GDM1 (cell line): ENCODE measurements at places on chromosomes 6 and 20.

DNA sequence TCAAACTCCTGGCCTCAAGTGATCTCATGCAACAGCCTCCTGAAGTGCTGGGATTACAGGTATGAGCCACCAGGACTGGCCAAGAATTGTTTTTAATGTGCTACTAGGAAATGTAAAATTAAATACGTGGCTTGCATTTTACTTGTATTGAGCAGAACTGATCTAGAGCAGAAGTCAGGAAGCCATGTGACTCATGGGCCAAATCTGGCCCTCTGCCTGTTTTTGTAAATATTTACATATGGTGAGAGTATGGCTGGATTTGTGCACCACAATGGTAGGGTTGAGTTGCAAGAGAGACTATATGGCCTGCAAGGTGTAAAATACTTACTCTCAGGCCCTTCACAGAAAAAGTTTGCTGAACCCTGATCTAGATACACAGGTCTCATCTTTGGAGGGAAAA lies 75.8 kb downstream of the LAMP5 start:
- DNase-seq, result no peak

DNA sequence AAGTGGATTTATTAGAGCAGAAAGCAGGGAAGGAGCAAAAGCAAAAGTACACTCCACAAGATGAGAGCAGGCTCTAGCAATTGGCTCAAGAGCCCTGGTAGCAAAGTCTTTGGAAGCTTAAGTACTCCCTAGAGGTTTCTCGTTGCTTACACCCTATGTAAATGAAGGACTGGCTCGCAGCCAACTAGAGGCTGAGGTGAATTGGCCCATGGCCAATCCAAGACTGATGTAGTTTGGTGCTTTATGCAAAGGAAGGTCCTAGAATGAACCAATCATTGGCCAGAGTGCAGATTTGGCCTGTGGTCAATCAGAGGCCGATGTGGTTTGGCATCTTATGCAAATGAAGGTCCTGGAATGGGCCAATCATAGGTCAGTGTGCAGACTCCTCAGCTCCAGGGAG lies 191.3 kb upstream of the ARID1B start:
- no peak for DNase-seq

DNA sequence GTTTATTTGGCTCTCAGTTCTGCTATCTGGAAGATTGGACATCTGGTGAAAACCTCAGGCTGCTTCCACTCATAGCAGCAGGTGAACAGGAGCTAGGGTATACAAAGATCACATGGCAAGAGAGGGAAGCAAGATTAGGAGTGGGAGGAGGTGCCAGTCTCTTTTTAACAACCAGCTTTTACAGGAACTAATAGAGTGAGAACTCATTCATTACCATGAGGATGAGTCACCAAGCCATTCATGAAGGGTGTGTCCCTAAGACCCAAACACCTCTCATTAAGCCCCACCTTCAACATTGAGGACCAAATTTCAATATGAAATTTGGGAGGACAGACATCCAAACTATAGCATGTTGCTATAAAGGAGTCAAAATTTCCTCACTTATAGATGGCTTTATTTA lies 85.4 kb upstream of the HCRTR2 start:
- no peak for DNase-seq

GRCh38 chr20:36431604-36432003 lies 109.7 kb upstream of the MYL9 start:
- no peak for DNase-seq

GRCh38 chr6:68876792-68877493 lies 241.9 kb downstream of the ADGRB3 start:
- no peak for DNase-seq

DNA sequence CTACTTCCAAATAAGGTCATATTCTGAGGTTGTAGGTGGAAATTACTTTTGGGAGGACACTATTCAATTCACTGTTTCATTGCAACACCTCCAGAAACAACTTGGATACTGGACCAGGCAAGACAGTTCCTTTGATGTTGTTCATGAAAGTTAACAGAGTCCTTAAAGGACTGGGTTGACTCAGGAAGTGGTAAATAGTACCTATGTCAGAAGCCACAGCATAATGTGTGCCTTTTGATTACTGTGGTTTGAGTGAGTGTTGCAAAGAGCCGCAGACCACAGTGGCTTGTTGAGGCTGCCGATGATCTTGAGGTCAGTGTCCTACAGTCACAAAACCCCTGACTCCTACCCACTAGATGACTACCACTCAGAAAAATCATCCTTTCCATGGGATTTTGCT lies 10.9 kb downstream of the IL20RA start:
- peak; percentile 34 for DNase-seq

DNA sequence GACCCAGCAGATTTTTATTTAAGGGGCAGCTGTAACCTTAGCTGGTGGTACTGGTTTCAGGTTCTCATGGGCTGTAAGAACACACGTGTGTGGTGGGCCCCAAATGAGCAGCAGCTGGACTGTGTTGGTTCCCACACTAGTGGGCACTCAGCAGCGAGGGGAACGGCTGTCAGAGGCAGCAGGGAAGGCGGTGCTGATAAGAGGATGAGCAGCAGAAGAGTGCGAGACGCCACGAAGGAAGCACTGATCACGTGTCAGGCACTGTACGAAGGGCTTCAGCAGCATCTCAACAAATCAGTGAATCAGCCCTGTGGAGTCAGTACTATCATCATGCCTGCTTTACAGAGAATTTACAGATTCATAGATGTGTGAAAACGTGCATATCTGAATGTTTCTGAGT lies 41.0 kb upstream of the EMILIN3 start:
- DNase-seq, result no peak

DNA sequence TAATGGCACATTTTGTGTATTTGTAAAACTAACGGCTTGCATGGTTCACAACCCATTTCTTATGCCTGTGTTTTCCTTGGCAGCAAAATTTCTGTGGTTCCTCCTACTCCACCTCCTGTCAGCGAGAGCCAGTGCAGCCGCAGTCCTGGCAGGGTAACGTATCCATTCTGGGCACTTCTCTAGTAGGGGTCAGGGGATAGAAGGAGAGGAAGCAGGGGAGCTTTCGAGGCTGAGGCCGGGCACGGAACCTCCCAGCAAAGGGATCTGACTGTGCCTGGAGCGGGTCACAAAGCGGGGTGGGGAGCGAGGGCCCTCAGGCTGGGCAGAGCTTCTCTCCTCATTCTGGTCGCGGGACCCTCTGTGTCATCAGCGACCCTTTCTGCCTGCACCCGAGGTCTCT lies 58.4 kb downstream of the SYTL3 start:
- no peak for DNase-seq

DNA sequence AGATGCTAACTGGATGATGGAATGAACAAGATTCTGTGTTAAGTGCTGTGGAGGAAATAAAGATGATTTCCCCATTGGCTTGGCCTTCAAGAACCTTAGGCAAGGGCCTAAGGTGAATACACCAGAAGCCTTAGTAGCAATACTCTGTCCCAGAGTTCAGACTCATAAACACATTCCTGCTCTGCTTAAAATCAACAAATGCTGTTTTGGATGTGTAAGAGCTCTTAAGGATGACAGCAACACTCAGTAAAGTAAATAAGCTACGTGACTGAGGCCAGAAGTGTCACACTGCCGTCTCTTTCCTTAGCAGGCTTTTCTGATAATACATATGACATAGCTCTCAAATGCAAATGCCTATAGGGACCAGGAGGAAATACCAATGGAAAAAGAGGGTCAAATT lies 90.6 kb downstream of the EYA2 start:
- DNase-seq, result no peak

GRCh38 chr6:41581381-41581991 lies 35.3 kb downstream of the FOXP4 start:
- no peak for DNase-seq

- DNase-seq, result no peak
These were observed 122.1 kb upstream of the SPACA1 start for GRCh38 chr6:87925373-87926060.

DNA sequence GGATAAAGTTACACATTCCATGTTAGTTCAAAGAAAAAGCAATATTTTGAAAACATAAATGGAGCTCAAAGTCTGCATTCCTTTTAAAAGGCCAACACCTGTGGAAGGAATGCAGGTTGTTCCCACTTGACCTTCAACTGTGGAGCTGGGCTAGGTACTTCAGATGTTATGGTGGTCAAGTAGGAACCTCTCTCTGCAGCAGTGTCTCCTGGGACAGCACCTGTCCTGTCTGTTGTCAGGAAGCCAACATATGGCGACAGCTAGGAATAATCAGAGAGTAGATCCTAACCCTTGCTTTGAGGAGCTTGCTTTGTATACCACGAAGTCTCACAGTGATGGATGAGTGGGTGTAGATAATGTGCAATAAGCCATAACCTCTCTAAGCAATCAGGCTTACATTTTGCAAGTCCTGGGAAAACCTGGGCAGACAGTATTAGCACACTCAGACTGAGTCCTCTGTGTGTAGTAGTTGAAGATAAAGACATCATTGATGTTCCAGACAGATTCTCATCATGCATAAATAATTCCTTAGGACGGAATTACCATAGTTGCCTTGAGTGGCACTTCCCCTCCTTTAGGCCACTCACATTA lies 347.5 kb downstream of the PRL start:
- no peak for DNase-seq

- DNase-seq, result peak; percentile 19
These were observed 48.6 kb downstream of the SLC2A10 start for GRCh38 chr20:46757754-46758678.

GRCh38 chr6:96809119-96809518 lies 28.2 kb downstream of the GPR63 start:
- DNase-seq, result no peak

GRCh38 chr6:163956571-163957407 lies 542.3 kb downstream of the QKI start:
- DNase-seq, result peak; percentile 53

- DNase-seq, result no peak
These were observed 670.6 kb downstream of the CD109 start for GRCh38 chr6:74366634-74367033.

DNA sequence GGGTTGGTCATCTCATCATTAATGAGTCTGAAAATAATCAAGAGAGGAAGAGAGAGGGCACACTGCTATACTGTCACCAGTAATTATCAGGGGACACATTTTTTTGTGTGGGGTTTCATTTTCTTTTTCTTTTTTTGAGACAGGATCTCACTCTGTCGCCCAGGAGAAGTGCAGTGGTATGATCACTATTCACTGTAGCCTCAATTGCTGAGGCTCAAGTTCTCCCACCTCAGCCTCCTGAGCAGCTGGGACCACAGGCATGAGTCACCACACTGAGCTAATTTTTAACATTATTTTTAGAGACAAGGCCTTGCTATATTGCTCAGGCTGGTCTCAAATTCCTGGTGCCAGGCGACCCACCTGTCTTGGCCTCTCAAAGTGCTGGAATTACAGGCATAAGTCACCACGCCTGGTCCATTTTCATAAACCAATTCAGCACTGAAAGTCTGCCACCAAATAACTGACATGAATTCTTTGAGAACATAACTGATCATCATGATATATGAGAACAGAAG lies 43.3 kb downstream of the EPHA7 start:
- DNase-seq, result no peak

DNA sequence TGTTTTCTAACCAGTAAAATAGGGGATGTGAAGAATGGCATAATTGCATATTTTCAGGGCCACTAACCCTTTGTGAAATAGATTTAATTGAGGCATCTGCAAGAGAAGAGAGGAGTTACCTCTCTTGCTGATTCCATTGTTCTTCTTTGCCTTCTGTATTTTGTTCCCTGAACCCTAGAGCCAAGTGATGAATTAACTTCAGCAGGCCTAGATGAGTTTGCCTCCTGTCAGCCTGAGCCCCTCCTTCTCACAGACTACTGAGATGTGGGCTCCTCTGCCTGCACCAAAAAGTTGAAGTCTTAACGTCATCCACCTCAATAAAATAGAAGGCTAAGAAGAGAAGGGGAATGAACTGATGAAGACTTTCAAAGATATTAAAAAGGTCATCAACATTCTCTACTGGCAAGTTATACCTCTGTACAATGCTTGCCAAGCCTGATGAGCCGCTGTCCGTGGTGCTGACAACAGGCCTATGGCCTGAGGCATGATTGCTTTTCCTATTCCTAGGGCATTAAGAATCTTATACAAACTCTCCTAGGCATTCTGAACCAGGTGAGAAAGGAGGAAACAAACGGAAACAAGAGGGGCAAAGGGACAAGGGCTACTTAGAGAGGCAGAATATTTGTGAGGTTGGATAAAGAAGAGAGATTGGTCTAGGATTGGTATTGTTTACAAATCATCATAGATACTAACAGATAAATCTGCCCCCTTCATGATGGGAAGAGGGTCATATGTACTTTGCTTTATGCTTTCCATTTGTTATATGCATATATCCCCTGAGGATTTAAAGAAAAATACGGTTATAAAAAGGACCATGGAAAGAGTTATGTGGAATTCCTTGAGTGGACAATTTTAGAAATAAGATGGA lies 46.8 kb downstream of the CD24 start:
- no peak for DNase-seq

GRCh38 chr20:34949120-34949519 lies 6.5 kb downstream of the GSS start:
- no peak for DNase-seq

DNA sequence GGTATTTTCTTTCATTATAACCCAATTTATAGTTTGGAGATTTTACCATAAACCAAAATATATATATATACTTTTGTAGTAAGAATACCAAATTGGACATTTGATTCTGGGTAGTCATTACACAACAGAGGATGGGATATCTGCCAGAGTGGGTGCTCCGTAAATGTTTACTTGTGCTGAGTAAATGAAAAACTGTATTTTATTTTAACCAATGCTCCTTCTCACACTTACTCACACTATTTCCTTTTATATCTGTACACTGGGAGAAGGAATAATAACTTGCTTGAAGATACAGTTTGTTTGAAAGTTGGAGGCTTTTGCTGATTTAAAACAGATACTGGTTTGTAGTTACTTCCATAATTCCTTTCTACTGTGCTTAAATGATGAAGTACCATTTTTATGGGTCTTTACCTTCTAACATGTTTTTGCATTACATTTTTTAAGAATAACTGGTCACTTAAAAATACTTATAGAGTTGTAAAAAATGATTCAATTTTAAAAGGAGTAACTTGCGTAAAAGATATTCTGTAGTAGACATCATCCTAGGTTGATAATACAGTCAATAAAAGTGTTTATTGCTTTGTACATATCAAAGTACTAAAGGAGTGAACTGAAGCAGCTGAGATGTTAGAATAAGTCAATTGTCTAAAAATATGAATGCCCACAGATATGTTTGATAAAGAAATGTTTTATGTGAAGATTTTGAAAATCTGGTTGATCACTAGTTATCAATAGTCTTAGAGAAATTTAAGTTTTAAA lies 411.7 kb downstream of the UTRN start:
- DNase-seq, result no peak

- DNase-seq, result peak; percentile 29
These were observed 49.8 kb upstream of the THEMIS start for GRCh38 chr6:127950566-127951145.

GRCh38 chr6:157393669-157394327 lies 12.8 kb downstream of the ZDHHC14 start:
- no peak for DNase-seq

DNA sequence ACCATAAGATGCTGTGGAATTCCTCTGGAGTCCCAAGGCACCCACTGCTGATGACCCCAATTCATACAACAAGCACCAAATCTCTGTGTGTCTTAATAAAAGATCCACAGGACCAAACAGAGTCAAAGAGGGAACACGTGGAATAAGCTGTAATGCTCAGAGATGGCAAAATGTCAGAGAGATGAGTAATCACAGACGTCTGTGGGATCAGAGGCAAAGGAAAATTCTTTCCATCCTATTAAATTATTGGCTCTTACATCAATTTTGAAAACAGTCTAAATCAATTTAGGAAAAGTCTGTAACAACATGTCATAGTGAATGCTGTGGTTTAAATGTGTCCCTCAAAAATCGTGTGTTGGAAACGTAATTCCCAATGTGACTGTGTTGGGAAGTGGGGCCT lies 17.5 kb upstream of the SAMD3 start:
- DNase-seq, result no peak

GRCh38 chr6:2353412-2354137 lies 108.2 kb upstream of the GMDS start:
- DNase-seq, result peak; percentile 30
